Adrenal gland (tissue), 19 donors: ENCODE measurements at places on chromosomes 6 and 20. TPM values are rescaled to one million over a fixed set of nuclear protein-coding genes. Genes with fewer than 3 reads are reported as not detected.

The SHLD1 gene
- polyA plus RNA-seq, result 14.0 TPM

The PNPLA1 gene
- 1.6 TPM for polyA plus RNA-seq

The SULF2 gene
- 13.5 TPM for polyA plus RNA-seq

The OPRL1 gene
- 0.24 TPM for polyA plus RNA-seq

The PRL gene
- polyA plus RNA-seq, result not detected

The SAPCD1 gene
- polyA plus RNA-seq, result 0.75 TPM

The GMPR gene
- polyA plus RNA-seq, result 17.0 TPM

The AGER gene
- 18.1 TPM for polyA plus RNA-seq

The PXDC1 gene
- polyA plus RNA-seq, result 12.9 TPM

The TPBG gene
- polyA plus RNA-seq, result 1.7 TPM

The CDH26 gene
- polyA plus RNA-seq, result 1.0 TPM

The RPP40 gene
- polyA plus RNA-seq, result 6.0 TPM

The CCN6 gene
- not detected for polyA plus RNA-seq

The MICB gene
- polyA plus RNA-seq, result 0.57 TPM

The TMEM14C gene
- 196 TPM for polyA plus RNA-seq

The RAB32 gene
- 16.2 TPM for polyA plus RNA-seq

The TNFRSF21 gene
- 4.0 TPM for polyA plus RNA-seq

The AVP gene
- 0.27 TPM for polyA plus RNA-seq

The FRK gene
- polyA plus RNA-seq, result 0.30 TPM

The RIPPLY2 gene
- polyA plus RNA-seq, result 0.56 TPM

The HFE gene
- polyA plus RNA-seq, result 6.4 TPM

The TGM3 gene
- 0.56 TPM for polyA plus RNA-seq

The MYL9 gene
- polyA plus RNA-seq, result 891 TPM

The RIPOR2 gene
- 2.3 TPM for polyA plus RNA-seq

The IFT52 gene
- 17.7 TPM for polyA plus RNA-seq

The DEF6 gene
- polyA plus RNA-seq, result 21.3 TPM

The NOTCH4 gene
- polyA plus RNA-seq, result 136 TPM

The TRIM40 gene
- polyA plus RNA-seq, result not detected

The HLA-DPA1 gene
- 29.2 TPM for polyA plus RNA-seq

The F13A1 gene
- 41.7 TPM for polyA plus RNA-seq

The ID4 gene
- polyA plus RNA-seq, result 9.3 TPM

The C6orf141 gene
- polyA plus RNA-seq, result 2.9 TPM

The ECT2L gene
- 0.20 TPM for polyA plus RNA-seq

The TBXT gene
- polyA plus RNA-seq, result not detected

The SLC24A3 gene
- 7.1 TPM for polyA plus RNA-seq

The COL9A1 gene
- not detected for polyA plus RNA-seq

The GRM1 gene
- 0.04 TPM for polyA plus RNA-seq

The LRRC1 gene
- 4.7 TPM for polyA plus RNA-seq

The CASP8AP2 gene
- polyA plus RNA-seq, result 8.9 TPM

The FAXC gene
- 2.0 TPM for polyA plus RNA-seq

The SGK2 gene
- 4.9 TPM for polyA plus RNA-seq

The COL19A1 gene
- polyA plus RNA-seq, result 0.32 TPM

The CALHM4 gene
- polyA plus RNA-seq, result not detected

The SRMS gene
- polyA plus RNA-seq, result not detected

The HTR1E gene
- polyA plus RNA-seq, result 0.13 TPM

The TTK gene
- polyA plus RNA-seq, result 1.6 TPM

The PRSS35 gene
- polyA plus RNA-seq, result 3.5 TPM

The TBX18 gene
- 1.0 TPM for polyA plus RNA-seq

The PDE10A gene
- polyA plus RNA-seq, result 7.2 TPM

The FOXQ1 gene
- not detected for polyA plus RNA-seq
